ENCODE measurements at places on chromosomes 1 and 21. TPM values are rescaled to one million over a fixed set of nuclear protein-coding genes. Genes with fewer than 3 reads are reported as not detected.

Gene CD5L
- polyA plus RNA-seq: not detected

Gene OR6Y1
- polyA plus RNA-seq: not detected

Gene LRRN2
- 1.3 TPM for polyA plus RNA-seq

Gene LRRC7
- polyA plus RNA-seq: 0.30 TPM

Gene DNAJB4
- 5.9 TPM for polyA plus RNA-seq

Gene ST6GALNAC3
- polyA plus RNA-seq: 0.30 TPM

Gene SPATA21
- polyA plus RNA-seq: not detected

Gene ZNF593OS
- polyA plus RNA-seq: not detected

Gene NR1I3
- not detected for polyA plus RNA-seq

Gene CFAP74
- polyA plus RNA-seq: not detected

Gene FAM151A
- not detected for polyA plus RNA-seq

Gene AKR7A3
- not detected for polyA plus RNA-seq

Gene PCSK9
- polyA plus RNA-seq: not detected

Gene DCDC2B
- 0.25 TPM for polyA plus RNA-seq

Gene FBXO2
- 6.1 TPM for polyA plus RNA-seq

Gene OR2T2
- polyA plus RNA-seq: 0.44 TPM

Gene NKAIN1
- not detected for polyA plus RNA-seq

Gene DMBX1
- not detected for polyA plus RNA-seq

Gene TFAP2E
- polyA plus RNA-seq: 0.13 TPM

Gene BRDT
- not detected for polyA plus RNA-seq

Gene TMEM82
- polyA plus RNA-seq: not detected

Gene TRIM45
- polyA plus RNA-seq: not detected

Gene PRSS38
- polyA plus RNA-seq: not detected

Gene SCYL3
- polyA plus RNA-seq: 12.3 TPM

Gene SLC45A1
- 0.55 TPM for polyA plus RNA-seq

Gene CA14
- polyA plus RNA-seq: 1.7 TPM

Gene LYPD8
- polyA plus RNA-seq: not detected

All from naive thymus-derived CD4-positive, alpha-beta T cell (primary cell).